SJCRH30 (cell line): ENCODE measurements at places on chromosomes 7 and 10. TPM values are rescaled to one million over a fixed set of nuclear protein-coding genes. Genes with fewer than 3 reads are reported as not detected.

DNA sequence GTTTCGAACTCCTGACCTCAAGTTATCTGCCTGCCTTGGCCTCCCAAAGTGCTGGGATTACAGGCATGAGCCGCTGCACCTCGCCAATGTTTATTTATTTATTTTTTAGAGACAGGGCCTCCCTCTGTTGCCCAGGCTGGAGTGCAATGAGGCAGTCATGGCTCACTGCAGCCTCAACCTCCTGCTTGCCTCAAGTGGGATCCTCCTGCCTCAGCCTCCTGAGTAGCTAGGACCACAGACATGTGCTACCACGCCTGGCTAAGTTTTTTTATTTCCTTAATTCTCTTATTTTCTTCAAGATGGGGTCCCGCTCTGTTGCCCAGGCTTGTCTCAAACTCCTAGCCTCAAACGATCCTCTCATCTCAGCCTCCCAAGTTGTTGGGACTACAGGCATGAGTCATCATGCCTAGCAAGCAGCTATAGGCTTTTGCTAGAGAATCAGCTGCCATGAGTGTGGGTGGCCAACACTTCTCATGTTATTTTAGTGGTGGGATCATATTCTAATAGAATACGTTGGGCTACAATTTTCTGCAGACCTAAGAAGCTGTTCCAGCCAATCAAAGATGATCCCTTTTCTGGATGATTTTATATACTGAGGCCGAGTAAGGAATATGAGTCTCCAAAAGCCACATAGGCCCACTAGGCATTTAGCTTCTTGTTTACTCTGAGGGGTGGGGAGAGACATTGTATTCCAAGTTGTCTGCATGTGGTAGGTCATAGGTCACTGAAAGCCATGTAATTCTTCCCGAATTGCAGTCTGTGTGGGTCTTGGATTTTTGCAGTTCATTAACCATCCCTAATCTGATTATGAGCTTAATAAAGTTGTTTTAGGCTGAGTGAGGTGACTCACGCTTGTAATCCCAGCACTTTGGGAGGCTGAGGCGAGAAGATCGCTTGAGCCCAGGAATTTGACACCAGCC is 7.6 kb upstream of the TMEM248 start:
- H3K36me3 ChIP-seq: no peaks in the 10 kb centered on the region
- no peak overlapping the region for H3K4me3 ChIP-seq
- H3K27me3 ChIP-seq: no peaks in the 10 kb centered on the region
- peaks cover 13% of the 10 kb centered on the region for H3K4me1 ChIP-seq
- peak; percentile 90 for DNase-seq

DNA sequence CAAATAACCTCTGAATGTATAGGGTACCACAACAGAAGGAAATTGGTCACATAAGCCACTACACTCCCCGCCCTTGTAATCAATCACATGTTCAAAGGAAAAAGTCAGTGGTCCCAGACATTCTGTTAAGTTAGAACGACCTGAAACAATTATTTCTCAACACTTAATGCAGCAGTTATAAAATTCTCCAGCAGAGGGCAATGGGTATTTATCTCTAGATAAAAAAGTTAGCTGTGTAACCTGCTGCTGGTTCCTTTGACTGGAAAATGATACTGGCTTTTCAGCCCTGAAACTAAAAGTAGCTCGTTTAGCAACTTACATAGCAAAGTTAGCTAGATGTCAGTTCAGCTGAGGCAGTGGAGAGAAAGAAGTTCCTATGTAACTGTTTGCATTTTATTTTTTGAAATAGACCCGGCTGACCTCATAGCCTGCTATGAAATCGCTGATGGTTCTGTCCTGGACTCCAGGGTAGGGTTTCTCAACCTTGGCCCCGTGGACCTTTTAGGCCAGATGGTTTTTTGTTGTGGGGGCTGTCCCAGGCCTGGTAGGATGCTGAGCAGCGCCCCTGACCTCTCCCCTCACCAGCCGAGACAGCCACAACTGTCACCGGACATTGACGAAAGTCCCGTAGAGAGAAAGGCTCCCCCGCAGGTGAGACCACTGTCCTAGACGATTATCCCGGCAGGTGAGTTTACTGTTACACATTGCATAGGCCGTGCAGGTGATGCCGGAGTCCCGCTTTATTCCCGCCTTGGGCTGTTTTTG is 40.2 kb upstream of the PROSER2 start:
- no peaks in the 10 kb centered on the region for H3K36me3 ChIP-seq
- no peak overlapping the region for H3K4me3 ChIP-seq
- DNase-seq: peak; percentile 77
- no peaks in the 10 kb centered on the region for H3K4me1 ChIP-seq

The DENND2A gene
- total RNA-seq: 9.2 and 10.7 TPM in 2 replicates

The PTF1A gene
- total RNA-seq: not detected in 2 replicates

GRCh38 chr10:114166043-114166442 is 8.0 kb downstream of the CCDC186 start:
- H3K36me3 ChIP-seq: 0 out of 2 replicates have a peak, but pooled peaks cover 2% of the 10 kb centered on the region
- no peak overlapping the region for H3K4me3 ChIP-seq
- DNase-seq: no peak
- no peaks in the 10 kb centered on the region for H3K4me1 ChIP-seq

DNA sequence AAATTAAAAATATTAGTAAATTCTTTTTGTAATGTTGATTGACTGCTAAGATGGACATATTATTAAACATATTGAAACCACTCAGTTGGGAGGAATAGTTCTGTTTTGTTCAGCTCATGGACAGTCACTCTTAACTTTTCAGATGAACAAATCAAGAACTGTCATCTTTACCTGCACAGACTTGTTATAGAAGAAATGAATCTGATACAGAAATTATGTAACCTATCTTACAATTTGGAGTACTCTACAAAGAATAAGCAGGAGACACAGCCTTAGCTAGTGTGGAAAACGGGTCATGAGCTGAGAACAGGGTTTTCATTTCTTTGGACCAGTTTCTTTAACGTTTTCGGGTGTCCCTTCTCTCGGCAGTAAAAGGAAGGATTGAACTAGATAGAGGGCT is 1.2 kb upstream of the ANLN start:
- no peaks in the 10 kb centered on the region for H3K27me3 ChIP-seq
- H3K4me1 ChIP-seq: peaks cover 8% of the 10 kb centered on the region
- H3K27ac ChIP-seq: no peak overlapping the region

DNA sequence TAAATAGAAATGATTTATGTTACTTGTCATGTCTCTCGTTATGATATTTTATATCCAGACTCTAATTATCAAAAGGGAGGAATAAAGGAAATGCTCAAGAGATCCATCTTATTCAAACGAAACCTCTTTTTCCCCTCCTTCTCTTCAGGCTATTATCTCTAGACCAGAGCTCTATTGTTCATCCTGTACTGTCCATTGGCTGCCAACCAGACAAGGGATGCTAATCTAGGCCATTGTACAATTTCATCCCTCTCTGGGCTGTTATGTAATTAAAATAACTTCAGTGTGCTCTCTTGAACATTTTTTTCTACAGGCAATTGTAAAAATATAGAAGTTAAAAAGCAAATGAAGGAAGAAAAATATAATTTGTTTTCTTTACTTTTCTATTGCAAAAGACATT is 220.4 kb downstream of the HDAC9 start:
- no peak overlapping the region for H3K27ac ChIP-seq
- DNase-seq: no peak

DNA sequence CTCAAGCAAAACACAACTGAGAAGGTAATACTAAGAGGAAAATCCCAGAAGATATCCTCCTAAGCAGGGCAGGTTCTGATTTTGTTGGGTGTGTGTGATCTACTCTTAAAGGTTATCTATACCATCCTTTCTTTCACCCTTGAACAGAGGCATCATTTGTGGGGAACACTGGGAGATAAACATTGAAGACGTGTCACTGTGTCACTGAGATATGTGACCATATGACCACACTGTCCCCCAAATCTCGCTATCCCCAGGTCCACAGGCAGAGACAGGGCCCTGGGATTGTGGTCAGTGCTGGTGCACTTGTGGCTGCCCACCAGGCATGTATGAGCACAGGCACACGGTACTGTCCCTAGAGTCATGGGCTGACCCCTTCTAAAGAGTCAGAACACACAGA is 30.0 kb downstream of the TECTB start:
- peaks cover 16% of the 10 kb centered on the region for H3K27me3 ChIP-seq
- H3K4me1 ChIP-seq: no peaks in the 10 kb centered on the region
- DNase-seq: no peak
- H3K36me3 ChIP-seq: no peaks in the 10 kb centered on the region

- H3K27me3 ChIP-seq: no peaks in the 10 kb centered on the region
- no peak overlapping the region for H3K4me3 ChIP-seq
- no peak overlapping the region for H3K27ac ChIP-seq
- no peak for DNase-seq
- H3K4me1 ChIP-seq: no peaks in the 10 kb centered on the region
These were observed 148.2 kb downstream of the PRKCQ start for GRCh38 chr10:6431861-6432260.

The IL2RA gene
- total RNA-seq: not detected in 2 replicates

GRCh38 chr7:150450491-150451001 is at the start of gene GIMAP8:
Gene GIMAP8, plus strand, starts transcription at chr7:150450630. Its CDS starts 16,069 bp downstream, at chr7:150466699.
- no peak within 1 kb of the TSS for H3K4me3 ChIP-seq
- no peak within 1 kb of the TSS for H3K27ac ChIP-seq
- H3K36me3 ChIP-seq: no peaks in the 10 kb centered on the region

DNA sequence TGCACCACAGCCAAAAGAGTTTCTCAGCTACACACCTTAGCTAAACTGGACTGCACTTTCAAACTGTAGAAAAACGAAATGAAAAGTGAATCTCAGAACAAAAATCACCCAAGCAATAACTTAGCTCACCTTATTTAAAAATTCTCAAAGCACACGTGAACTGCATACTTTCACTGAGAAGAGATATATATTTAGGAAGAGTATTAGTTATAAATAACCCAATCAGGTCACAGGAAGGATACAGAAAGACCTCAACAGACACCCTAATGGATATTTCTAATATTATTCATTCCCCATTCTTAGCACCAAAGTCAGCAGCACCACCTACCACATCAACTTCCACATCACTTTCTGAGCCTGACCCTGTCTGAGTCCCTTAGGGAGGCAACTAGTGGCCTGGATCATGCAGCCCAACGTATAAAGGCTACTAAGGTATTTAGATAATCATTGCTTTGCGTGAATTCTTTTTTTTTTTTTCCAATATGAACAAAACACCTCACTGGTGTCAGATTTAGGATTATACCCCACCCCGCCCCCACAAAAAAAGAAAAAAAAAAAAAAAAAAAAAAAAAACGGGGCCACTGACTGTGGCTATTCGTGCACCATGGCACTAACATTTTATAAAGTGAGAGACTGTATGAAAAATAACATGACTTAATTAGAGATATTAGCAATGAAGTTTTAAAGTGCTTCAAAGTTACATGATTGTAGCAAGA is 2.6 kb downstream of the ABI1 start:
- no peak overlapping the region for H3K4me3 ChIP-seq
- no peaks in the 10 kb centered on the region for H3K36me3 ChIP-seq
- peaks cover 6% of the 10 kb centered on the region; the same call in 1 of the 2 replicates for H3K4me1 ChIP-seq
- DNase-seq: peak; percentile 20
- no peaks in the 10 kb centered on the region for H3K27me3 ChIP-seq

The C10orf53 gene
- not detected in 2 replicates for total RNA-seq

GRCh38 chr7:116429986-116430619 is 69.4 kb upstream of the CAV2 start:
- no peak for DNase-seq
- no peaks in the 10 kb centered on the region for H3K36me3 ChIP-seq
- H3K4me1 ChIP-seq: peaks cover 15% of the 10 kb centered on the region
- H3K27me3 ChIP-seq: no peaks in the 10 kb centered on the region

The FKBP6 gene
- not detected in 2 replicates for total RNA-seq

- no peaks in the 10 kb centered on the region for H3K36me3 ChIP-seq
- H3K4me1 ChIP-seq: no peaks in the 10 kb centered on the region
- no peaks in the 10 kb centered on the region for H3K27me3 ChIP-seq
- peak overlapping the region; percentile 57 for H3K4me3 ChIP-seq
- H3K27ac ChIP-seq: no peak overlapping the region
These were observed 1.2 kb upstream of the PLXNA4 start for GRCh38 chr7:132577206-132578049.

- H3K4me3 ChIP-seq: no peak overlapping the region
- no peaks in the 10 kb centered on the region for H3K36me3 ChIP-seq
- H3K27me3 ChIP-seq: no peaks in the 10 kb centered on the region
- no peaks in the 10 kb centered on the region for H3K4me1 ChIP-seq
- no peak for DNase-seq
These were observed 254.6 kb downstream of the PTEN start for GRCh38 chr10:88117869-88118632.

DNA sequence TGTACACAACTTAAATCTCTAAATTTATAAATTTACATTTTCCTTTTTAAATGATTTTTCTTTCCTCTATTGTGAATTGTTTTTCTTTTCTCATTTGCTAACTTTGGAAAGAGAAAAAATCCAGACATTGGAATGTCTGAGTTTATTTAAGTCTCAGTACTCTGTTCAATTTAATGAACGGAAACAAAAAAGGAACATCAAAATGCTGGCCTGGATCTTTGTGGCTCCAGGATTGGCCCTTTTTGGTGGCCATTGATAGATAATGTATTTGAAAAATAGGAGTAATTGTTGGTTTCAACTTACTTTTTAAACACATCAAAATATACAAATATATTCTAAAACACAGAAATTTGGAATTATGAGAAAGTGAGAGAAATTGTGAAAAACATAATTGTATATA is 336.0 kb downstream of the SUGCT start:
- DNase-seq: no peak
- H3K4me3 ChIP-seq: no peak overlapping the region
- no peaks in the 10 kb centered on the region for H3K27me3 ChIP-seq
- no peaks in the 10 kb centered on the region for H3K36me3 ChIP-seq
- no peaks in the 10 kb centered on the region for H3K4me1 ChIP-seq

GRCh38 chr10:57723305-57723704 is 544.4 kb downstream of the IPMK start:
- H3K4me1 ChIP-seq: no peaks in the 10 kb centered on the region
- DNase-seq: no peak
- no peak overlapping the region for H3K4me3 ChIP-seq
- H3K27ac ChIP-seq: no peak overlapping the region

GRCh38 chr7:47689558-47689957 is 107.6 kb upstream of the TNS3 start:
- H3K4me3 ChIP-seq: no peak overlapping the region
- no peak for DNase-seq
- H3K27ac ChIP-seq: no peak overlapping the region
- H3K36me3 ChIP-seq: no peaks in the 10 kb centered on the region
- H3K27me3 ChIP-seq: no peaks in the 10 kb centered on the region

The FXYD4 gene
- total RNA-seq: not detected in 2 replicates

DNA sequence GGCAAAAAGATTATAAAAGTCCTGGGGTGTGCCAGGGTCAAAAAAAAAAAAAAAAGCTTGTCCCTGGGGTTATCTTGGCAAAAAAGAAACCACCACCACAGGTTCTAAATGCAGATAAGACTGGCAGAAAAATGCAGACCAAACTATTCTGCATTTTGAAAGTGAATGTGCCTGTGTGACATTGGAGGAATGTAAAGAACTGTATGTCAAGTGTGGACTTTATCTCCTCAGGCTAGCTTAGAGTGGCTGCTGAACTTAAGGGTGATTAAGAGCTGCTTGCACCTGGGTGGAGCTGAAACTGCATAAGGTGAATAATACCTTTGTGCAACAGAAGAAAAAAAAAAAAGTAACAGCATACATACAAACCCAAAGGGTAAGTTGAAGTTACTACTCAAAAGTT is 1.3 kb upstream of the NAPEPLD start:
- H3K4me1 ChIP-seq: peaks cover 7% of the 10 kb centered on the region; the same call in 1 of the 2 replicates
- no peak overlapping the region for H3K4me3 ChIP-seq
- no peak overlapping the region; the same call in 1 of the 2 replicates for H3K27ac ChIP-seq
- DNase-seq: no peak

- no peak for DNase-seq
- H3K27ac ChIP-seq: no peak overlapping the region
- H3K4me3 ChIP-seq: no peak overlapping the region
- H3K27me3 ChIP-seq: no peaks in the 10 kb centered on the region
- H3K4me1 ChIP-seq: no peaks in the 10 kb centered on the region
These were observed 11.1 kb upstream of the EMX2 start for GRCh38 chr10:117531371-117532002.
